ENCODE measurements at places on chromosomes 4 and X.
A peak's percentile ranks its signal among the peaks of the same experiment; 100 is the strongest.

DNA sequence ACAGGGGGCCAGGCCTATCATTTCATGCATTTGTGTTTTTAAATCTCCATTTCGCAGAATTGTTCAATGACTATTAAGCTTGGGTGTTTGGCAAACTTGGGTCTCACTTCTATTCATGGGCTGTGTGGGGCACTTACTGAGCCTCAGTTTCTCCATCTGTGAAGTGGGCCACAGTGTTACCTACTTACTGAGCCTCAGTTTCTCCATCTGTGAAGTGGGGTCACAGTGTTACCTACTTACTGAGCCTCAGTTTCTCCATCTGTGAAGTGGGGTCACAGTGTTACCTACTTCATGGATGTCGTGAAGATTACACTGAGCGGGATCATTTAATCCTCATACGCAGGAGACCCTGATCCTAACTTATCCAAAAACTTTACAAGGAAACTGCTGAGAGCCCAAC, 115.1 kb upstream of the STX18 start:
- no peak for DNase-seq

GRCh38 chr4:8754634-8755589, 116.7 kb downstream of the HMX1 start:
- DNase-seq: no peak

- DNase-seq: no peak
Observed at GRCh38 chrX:89034679-89035078, 287.7 kb downstream of the CPXCR1 start.

- peak; percentile 23 for DNase-seq
Observed at GRCh38 chrX:131675596-131676194, 131.8 kb downstream of the OR13H1 start.

DNA sequence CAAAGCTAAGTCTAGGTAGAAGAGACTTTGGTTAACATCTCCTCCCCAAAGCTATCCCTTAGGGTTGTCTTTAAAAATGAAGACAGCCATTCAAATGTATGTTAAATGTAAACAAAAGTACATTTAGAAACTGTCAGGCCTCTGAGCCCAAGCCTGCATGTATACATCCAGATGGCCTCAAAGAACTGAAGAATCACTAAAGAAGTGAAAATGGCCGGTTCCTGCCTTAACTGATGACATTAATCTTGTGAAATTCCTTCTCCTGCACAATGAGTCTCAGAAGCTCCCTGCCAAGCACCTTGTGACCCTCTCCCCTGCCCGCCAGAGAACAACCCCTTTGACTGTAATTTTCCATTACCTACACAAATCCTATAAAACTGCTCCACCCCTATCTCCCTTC, 377.9 kb downstream of the FAM133A start:
- no peak for DNase-seq

DNA sequence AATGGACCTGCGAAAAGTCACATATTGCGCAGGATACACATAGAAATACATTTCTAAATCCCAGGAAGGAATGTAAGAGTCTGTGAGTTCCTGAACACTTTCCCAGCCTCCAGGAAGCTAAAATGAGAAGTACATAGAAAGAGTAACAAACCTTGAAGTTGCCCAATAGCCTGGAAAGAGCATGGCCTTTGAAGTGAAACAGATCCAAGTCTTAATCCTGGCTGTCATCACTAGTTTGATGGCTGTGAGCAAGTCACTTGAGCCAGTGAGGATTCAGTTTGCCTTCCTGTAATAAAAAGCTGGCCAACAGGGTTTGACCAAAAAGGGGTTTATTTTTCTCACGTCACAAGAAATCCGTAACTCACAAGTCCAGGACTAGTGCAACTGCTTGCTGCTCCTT, 69.8 kb downstream of the ARHGEF38 start:
- peak; percentile 48 for DNase-seq

DNA sequence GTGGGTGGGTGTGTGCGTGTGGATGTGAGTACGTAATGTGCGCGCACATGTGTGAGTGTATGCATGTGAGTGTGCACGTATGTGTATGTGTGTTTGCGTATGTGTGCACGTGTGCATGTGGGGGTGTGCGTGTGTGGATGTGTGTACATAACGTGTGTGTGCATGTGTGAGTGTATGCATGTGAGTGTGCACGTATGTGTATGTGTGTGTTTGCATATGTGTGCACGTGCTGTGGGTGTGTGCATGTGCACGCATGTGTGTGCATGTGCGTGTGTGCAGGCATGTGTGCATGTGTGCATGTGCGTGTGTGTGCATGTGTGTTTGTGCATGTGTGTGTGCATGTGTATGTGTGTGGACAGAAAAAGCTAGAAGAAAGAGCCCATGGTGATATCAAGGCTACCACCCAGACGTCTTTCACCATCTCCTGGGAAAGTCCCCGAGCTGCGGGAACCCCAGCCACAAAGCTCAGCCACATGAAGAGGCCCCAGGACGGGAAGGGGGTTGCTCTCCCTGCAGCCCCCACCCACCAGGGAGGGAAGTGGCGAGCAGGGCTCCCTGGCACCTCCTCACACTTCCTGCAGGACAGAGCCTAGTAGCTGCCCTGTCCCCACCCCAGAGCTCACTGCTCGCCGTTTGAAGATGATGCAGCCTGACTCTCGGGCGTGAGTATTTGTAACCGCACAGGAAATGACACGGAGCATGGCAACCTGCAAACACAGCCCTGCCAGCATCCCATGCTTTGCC, 108.3 kb downstream of the DCTD start:
- no peak for DNase-seq

- DNase-seq: no peak
Observed at GRCh38 chr4:2893772-2894171, 50.1 kb downstream of the ADD1 start.

- DNase-seq: peak; percentile 49
Observed at GRCh38 chr4:150782311-150782710, 200.4 kb downstream of the MAB21L2 start.

DNA sequence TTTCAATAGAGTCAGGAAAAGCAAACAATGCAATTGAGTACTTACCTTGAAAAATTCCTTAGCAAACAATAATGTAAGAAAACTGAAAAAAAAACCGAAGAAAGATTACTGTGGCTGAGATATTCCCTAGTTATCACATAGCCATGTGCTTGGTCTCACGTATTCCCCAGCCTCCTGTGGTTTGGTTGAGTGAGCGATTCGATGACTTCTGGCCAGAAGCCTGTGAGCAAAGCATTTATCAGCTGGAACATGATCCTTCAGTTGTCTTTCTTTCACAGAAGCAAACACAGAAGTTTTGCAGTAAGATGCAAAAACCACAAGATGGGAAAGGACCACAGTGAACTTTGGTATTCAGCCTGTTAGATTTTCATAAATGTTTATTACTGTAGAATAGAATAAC, 1754.3 kb upstream of the AGA start:
- peak; percentile 25 for DNase-seq

DNA sequence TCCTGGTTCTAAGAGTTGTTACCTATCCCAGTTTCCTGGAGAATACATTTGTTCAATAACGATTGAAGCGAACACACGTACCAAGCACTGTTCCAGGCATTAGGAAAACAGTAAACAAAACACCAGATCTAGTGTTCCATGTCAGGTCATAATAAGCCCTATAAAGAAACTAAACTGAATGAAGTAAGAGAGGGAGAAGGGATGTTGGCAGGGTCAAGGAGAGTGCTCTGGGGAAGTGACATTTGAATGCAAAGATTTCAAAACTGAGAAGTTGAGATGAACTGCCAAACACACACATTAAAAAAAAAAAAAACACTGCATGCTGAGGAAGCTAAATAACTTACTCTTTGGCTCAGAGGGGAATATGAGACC, 14.4 kb upstream of the ENAM start:
- no peak for DNase-seq

- DNase-seq: peak; percentile 37
Observed at GRCh38 chr4:186807808-186808629, 84.4 kb upstream of the FAT1 start.

DNA sequence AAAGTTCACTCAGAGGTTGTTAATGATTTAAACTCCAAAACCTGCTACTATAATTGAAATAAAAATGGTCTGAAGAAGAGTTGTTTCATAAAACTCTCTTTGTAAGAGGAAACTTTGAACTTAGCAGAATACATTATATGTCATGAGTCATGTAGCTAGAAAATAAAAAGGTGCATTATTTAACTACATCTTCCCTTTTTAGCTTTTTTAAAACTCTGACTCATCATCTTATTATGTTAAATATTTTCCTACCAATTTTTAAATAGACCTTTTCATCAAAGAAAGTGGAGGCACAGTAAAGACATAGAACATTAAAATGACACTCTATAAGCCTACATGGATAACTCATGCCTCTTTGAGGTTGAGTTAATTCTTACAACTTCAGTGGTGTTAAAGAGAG, 1.2 kb upstream of the ZNF827 start:
- peak; percentile 59 for DNase-seq

DNA sequence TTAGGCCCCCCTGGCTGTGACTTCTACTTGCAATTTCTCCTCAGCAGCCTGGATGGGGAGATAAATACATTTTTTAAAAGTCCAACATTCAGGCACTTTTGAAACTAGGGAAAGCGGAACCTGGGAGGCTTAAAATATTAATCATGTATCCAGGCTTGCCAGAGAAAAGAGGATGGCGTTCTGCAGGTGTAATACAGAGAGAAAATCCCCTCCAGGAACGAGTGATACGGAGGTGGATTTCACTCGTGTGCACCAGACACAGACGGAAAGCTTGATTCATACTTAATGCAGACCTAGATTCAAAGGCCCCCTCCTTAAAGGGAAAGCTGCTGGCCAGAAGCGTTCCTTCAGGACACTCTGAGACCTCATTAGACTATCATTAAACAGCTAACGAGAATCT, 354.0 kb upstream of the BOD1L1 start:
- no peak for DNase-seq
